ENCODE measurements at places on chromosomes 3 and 15.
A peak's percentile ranks its signal among the peaks of the same experiment; 100 is the strongest.

GRCh38 chr3:12648384-12648959, 15.4 kb downstream of the RAF1 start:
- no peak for DNase-seq

GRCh38 chr15:92189166-92189565, 204.5 kb upstream of the ST8SIA2 start:
- no peak for DNase-seq

GRCh38 chr3:17941766-17942165, 199.3 kb upstream of the TBC1D5 start:
- no peak for DNase-seq

DNA sequence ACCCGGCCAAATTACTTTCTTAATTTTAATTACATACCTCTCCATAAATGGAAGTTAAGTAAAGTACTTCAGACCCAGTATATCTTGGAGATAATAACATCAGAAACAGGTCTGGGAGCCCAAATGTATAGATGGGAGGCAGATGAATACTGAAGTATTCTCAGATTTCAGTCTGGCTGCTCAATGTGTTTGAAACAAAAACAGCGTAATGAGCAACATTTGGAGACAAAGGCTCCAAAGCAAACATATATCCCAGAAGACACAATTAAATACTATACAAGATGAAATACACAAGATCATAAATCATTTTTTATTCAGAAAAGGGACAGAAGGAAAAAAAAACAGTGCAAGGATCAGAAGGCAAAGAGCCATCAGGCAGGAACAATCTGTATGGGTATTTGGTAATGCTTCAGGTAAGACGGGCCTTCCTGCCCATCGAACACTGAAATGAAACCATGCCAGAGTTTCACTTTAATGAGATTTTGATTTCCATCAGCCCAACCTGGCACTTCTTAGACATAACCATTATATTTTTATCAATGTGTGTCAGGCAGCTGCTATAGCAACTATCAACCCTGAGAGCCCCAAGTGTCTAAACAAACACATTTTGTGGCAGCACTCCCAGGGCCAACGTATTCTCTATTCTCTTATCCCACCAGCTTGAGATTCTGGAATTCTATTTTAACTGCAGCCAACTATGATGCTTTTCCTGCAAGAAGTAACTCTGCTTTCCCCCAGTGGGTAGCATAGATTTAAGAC, 210.8 kb downstream of the STT3B start:
- DNase-seq: peak; percentile 50

GRCh38 chr15:66308531-66308930, 15.2 kb downstream of the DIS3L start:
- no peak for DNase-seq

GRCh38 chr3:183984127-183984740, 33.5 kb downstream of the ABCC5 start:
- DNase-seq: no peak

DNA sequence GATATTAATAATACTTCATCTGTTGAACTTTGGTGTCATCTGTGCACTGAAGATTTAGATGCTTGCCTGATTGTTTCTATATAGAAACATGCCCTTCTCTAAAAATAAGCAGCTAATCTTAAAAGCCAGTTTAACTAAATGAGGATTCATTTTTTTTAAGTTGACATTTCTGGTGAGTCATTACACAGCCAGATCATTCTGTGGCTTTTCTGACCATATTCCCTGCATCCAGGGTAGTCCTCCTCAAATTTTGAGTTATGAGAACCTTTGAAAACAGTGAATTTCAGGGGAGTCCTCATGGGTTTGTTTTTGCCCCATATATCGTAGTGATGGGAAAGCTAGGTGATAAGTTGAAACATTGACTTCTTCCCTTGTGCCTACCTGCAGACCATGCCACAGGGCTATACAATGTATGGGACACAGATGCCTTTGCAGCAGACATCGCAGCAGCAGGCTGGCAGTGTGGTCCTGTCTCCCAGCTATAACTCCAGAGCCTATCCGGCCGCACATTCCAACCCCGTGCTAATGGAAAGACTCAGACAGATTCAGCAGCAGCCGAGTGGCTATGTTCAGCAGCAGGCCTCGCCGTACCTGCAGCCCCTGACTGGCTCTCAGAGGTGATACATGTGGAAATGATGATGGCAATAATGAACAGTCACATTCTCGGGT, 26.5 kb upstream of the P2RY12 start:
- peak; percentile 74 for DNase-seq

DNA sequence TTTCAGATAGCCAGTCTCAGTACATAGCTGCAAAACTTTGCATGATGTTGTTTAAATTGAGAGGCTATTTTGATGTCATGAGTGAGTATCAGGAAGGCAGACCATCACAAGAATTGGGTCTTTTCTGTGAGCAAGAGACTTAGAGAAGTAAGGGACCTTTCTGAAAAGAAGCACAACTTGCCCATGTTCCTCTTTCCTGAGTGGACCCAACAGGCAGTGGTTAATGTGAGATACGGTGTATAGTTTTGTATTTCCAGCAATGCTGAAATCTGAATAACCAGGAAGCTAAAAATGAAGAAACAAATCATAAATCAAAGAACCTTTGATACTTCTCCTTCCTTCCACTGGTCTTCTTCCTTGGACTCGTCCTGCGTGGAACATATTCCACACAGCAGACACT, 25.1 kb downstream of the MCTP2 start:
- no peak for DNase-seq

- DNase-seq: no peak
Measured at GRCh38 chr15:63497642-63498467, 6.5 kb upstream of the USP3 start.

- no peak for DNase-seq
Measured at GRCh38 chr3:128277378-128278069, 124.2 kb downstream of the EEFSEC start.

DNA sequence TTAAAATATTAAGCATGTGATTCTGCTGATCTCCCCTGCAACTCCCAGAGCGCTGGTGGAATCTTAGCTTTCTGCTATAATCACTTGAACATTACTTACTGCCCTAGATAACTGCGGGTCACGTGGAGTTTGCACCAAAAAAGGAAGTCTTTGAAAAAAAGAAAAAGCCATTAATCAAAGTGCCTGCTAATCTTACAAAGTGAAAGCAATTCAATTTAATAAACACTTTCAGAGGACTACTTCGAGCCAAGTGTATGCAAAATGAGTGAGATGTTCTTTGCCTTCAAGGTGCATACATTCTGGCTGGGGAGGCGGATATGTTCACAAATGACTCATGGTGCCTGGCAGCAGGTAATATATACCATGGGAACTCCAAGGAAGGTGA, 109.9 kb upstream of the GAP43 start:
- DNase-seq: no peak

DNA sequence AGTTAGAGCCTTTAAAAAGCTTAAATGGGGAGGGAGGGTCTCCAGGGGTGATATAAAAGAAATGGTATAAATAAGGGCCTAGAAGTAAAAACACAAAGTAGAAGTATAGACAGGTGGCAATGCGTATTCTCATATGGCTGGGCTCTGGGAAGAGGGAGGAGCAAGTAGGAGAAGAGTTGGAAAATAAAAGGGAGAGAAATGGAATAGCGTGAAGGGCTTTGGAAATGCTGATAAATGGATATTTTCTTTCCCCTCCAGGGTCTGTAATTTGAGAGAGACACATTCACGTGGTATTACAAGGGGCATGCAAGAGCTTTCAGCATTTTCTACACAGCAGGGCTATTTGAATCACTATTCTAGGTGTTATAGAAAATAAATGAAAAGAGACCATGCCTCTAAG, 313.7 kb downstream of the RYR3 start:
- DNase-seq: no peak

GRCh38 chr3:61288446-61288845, 37.2 kb upstream of the FHIT start:
- DNase-seq: no peak

DNA sequence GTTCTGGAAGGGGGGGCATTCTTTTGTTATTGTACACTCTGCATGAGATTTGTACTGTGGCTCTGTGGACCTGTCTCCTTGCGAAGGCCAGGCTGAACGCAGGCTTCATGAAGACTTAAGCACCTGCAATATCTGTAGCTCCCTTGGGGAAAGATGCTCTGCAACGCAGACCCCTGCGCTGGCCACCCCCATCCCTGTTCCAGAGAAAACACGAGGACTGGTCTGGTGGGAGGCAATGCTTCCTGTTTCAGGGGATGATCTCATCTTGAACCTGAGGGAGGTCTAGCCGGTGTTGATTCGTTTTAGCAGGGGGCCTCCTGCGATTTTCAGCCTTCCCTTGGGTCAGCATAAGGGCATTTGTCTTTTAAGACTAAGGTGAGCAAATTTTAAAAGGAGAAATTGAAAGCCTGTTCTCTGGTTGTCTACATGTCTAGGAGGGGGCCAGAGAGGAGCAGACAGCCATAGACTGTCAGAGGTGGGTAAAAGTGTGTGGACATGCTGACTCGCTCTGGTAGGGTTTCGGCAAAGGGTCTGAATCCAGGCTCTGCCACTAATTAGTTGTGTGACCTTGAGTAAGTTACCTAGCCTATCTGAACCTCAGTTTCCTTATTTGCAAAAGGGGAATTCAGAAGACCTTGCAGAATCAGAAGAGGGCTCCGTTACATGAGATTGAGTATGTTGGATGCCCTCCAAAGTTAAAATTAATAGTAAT, 80.9 kb upstream of the RASGRF1 start:
- DNase-seq: no peak

- no peak for DNase-seq
Measured at GRCh38 chr15:80506286-80506893, 102.2 kb downstream of the ARNT2 start.

DNA sequence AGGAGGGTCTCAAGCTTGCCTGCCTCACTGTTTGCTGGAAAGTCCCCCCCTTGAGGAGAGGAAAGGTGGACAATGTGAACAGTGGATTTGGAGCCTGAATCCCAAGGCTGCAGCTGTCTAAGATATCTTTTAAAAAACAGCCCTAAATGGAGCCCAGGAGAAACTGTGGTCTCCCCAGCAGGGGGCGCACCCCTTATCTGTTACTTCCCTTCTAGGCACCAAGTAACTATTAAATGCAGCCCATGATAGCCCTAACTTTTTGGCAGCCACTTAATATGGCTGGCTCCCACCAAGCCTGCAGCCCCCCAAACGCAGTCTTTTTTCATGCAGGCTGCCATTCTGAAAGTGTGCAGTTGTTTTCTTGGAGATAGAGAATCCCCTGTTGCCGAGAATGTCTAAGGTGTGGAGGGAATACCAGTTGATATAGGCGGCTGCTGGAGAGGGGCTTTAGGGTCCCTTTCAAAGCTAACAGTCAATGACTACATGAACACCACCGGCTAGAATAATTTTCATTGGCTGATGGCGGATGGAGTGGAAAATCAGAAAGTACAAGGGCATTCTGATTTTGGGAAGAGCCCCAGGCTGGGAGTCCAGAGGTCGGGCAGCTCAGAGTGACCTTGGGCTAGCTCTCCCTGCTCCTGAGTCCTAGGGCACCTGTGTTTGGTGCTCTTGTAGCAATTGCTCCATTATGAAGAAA, 1.3 kb downstream of the RHCG start:
- DNase-seq: peak; percentile 6

GRCh38 chr3:47035645-47036044, 56.2 kb downstream of the NBEAL2 start:
- no peak for DNase-seq

- peak; percentile 28 for DNase-seq
Measured at GRCh38 chr3:12049675-12050074, 45.5 kb downstream of the SYN2 start.

- DNase-seq: peak; percentile 11
Measured at GRCh38 chr3:178847190-178847589, 224.4 kb downstream of the ZMAT3 start.

DNA sequence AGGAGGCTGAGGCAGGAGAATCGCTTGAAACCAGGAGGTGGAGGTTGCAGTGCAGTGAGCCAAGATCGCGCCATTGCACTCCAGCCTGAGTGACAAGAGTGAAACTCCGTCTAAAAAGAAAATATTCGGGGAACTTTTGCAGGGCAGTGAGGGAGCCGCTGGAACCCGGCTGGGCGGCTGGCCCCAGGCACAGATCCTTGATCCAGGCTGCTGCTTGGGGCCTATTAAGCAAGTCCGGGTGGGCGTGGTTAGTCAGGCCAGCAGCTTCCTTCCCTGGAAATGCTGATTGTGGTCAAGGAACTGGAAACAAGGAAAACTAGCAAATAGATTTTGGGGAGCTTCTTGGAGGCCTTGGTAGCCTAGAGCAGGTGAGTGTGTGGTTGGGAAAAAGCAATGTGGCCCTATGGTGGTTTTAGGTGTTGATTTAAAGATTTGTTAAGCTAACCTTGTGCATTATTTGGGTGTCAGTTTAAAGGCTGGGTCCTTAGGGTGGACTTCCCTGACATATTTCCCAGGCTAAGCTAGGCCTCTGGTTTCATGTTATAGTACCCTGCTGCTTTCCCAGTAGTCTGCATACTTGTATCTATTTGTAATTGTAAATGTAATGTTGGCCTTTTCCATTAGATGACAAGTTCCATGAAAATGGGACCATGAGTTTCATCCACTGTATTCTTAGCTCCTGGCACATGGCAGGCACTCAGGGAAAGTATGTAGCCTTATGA, 17.7 kb upstream of the SNX22 start:
- DNase-seq: peak; percentile 9

DNA sequence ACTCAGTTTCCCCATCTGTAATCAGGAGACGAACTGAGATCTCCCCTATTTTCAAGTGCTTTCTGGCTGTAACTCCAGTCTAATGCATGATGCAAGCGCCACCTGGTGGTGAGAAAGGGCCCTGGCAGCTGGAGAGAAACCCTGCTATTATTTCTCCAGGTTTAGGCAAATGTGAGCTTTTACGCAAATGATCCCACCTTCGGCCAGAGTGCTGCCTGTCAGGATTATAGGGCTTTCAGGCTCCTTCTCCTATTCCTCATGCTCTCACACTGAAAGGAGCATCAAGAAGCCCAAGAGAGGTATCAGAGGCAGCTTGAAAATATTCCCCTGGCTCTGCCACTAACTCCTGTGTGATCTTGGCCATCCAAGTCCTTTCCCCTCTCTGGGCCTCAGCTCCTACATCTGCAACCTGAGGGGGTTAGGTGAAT, 93.9 kb upstream of the RASGRF1 start:
- DNase-seq: peak; percentile 66

DNA sequence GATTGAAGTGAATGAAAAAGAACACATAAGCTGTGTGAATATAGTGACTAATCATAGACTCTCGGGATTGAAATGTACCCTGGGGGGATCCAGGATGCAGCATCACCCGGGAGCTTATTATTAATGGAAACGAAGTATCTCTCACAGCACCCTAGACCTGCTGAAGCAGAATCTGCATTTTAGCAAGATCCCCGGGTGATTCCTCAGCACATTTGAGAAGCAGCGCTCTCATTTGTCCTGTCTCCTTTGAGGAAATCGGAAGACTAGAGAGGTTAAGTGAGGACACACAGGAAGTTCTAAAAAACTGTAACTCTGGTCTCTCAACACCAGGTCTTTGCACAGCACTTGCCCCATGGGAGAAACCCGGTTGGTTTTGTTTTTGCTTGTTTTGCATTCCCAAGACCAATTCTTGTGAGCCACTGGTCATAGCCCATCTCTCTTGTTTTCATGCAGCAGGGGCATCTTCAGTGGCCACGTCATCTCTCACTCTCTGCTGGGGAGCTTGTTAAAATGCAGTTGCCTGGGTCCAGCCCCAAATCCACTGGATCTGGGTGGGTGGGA, 30.2 kb downstream of the ZNF710 start:
- peak; percentile 18 for DNase-seq
